Stimulated activated CD8-positive, alpha-beta memory T cell treated with anti-CD3 and anti-CD28 coated beads, Interleukin-7, amount 100 ng/mL, for 24 hours (primary cell): ENCODE measurements at places on chromosomes 12 and 14.

GRCh38 chr12:22810036-22810435 lies 185.1 kb downstream of the ETNK1 start:
- DNase-seq, result no peak

- DNase-seq, result no peak
Measured at GRCh38 chr12:65911321-65911720, 87.0 kb downstream of the HMGA2 start.

DNA sequence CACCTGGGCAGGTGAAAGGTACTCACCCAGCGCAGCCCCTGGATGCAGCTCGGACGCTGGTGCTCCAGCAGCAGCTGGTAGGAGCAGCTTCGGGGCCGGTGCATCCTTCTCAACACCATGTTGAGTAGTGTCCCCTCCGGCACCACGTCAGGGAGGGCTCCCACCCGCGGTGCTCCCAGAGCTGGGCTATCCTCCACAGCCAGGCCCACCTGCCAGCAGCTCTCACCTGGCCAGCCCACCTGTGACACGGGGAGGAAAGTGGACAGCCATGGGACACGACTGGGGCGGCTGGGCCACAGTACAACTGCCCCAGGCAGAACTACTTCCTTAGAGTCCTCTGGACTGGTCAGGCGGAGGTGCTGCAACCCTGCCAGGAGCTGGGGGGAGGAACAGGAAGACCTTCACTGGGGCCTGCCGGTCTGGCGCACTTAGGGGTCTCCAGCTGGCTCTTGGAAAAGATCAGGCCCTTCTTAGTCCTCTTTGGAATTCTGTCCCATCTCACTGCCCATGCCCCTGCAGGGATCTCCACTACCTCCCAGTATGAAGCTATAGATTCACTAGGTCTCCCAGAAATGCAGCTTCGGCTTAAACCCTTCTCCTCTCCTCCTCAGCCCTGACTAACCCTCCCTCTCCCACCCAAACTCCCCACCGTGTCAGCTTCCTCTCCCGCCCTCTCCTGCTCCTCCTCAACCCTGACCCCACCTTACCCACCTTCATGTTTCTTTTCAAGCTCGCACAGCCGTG lies 668 bp downstream of the RAPGEF3 start:
- no peak for DNase-seq

DNA sequence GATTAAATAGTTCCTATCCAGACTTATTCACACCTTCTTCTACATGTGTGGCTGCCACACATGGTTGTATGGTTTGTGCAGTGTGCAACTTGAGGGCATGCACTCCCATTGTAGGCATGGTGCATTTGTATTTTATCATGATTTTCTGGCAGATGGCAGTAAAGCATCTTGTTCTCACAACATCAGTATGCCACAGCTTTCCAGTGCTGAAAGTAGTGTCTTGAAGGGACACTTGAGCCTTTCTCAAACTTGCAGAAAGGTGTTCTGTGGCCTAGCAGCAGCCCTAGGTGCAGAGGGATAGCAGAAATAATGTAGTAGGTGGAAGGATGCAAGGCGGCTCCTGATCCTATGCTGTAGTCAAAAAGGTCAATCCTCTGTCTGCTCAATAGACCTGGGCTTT lies 72.9 kb downstream of the LMNTD1 start:
- no peak for DNase-seq

DNA sequence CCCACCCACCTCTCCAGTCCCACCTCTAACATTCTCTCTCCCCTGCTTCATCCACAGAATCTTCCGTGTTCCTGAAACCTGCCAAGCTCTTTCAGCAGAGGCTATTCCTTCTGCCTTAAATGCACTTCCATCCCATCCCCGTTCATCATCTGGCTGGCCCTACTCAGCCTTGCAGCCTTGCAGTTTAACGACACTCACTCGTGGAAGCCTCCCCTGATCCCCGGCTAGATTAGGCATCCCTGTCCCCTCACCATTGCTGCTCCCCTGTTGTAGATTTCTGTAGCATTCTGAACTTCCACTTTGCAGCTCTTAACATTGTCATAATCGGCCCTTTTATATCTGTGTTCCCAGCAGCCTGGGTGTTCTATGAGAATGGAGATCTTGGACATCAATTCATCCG lies 280.5 kb upstream of the NOS1 start:
- DNase-seq, result no peak

- no peak for DNase-seq
Measured at GRCh38 chr12:119671070-119671469, 3.1 kb downstream of the PRKAB1 start.
